Gastrocnemius medialis (tissue), 4 donors: ENCODE measurements at places on chromosomes 3 and 15.

GRCh38 chr3:94004301-94004910 lies 24.0 kb downstream of the STX19 start:
- no peak for DNase-seq

- no peak for DNase-seq
These were observed 26.5 kb downstream of the CCNB2 start for GRCh38 chr15:59131456-59131855.

DNA sequence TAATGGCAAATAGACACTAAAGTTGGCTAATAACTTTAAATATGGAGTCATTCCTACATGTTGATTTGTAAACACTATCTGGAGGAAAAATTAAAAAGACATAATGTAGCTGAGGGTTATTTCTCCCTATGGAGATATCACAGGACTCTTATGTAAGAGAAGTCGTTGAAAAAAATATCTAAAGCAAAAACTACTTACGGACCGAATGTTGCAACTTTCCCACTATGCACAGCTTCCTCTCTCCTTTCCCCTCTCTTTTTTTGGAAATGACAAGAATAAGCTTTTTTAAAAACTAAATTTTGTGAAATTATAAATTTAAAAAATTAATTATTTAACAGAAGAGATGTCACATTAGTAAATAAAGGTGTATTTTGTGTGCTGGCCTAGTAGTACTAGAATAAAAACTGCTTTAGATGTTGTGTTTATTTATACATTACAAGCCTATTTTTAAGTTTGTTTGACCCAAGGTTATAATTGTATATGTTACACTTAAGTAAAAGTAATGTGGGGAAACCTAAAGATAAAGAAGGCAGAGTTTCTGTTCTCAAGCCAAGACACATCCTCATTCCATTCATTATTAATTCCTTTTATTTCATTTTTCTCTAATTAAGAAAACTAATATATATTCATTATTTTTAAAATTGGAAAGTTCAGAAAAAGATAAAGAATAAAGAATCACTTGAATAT lies 20.7 kb upstream of the PPARG start:
- no peak for DNase-seq

DNA sequence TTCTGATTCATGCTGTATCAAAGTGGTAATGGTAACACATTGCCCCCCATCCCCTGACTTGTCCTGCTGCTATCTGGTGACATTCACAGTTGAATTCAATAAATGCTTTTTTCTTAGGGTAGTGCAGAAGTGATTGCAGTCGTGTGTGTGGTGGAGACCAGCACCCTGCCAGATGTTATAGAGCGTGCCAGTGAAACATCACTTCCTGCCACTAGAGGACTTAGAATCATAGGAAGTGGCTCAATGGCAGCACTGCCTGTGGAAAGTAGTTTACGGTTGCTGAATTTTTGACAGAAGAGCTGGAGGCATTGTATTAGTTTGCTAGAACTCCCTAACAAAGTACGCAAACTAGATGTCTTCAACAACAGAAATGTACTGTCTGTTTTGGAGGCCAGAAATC lies 37.4 kb upstream of the P2RY12 start:
- no peak for DNase-seq

DNA sequence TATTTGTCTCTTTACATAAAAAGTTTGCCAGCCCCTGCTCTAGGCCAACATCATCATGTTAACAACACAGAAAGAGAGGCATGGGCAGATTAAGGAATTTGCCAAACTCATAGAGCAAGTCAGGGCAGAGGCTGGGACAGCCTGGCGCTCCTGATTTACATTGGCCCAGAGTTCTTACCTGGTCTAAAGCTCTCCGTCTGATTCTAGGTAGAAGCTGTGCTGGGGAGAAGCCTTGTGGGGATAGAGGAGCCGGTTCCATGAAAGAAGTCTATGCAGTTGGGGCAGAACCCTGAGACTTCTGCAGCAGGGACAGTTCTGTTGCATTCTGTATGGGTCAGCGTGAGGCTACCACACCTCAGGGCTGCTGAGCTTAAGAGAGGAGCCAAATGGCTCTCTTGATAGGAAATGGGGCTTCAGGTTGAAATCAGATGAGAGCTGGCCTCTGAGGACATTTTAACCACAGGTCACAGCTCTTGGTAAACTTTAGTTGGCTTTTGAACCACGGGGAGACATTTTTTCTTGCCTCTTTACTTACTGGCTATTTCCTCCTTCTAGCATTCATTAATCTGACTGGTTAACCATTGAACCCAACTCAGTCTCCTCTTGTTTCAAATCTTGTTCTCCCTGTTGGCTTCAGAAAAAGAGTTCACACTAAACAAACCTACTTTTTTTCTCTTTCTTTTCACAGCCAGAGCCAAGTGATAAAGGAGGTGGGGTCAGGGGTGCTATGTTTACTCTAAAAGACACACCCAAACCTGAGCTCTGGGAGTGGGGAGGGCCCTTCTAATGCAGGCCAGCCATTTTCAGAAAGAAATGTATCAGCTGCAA lies 250.7 kb downstream of the OPA1 start:
- DNase-seq, result no peak

- no peak for DNase-seq
These were observed 145.0 kb downstream of the STAC start for GRCh38 chr3:36525115-36525801.

DNA sequence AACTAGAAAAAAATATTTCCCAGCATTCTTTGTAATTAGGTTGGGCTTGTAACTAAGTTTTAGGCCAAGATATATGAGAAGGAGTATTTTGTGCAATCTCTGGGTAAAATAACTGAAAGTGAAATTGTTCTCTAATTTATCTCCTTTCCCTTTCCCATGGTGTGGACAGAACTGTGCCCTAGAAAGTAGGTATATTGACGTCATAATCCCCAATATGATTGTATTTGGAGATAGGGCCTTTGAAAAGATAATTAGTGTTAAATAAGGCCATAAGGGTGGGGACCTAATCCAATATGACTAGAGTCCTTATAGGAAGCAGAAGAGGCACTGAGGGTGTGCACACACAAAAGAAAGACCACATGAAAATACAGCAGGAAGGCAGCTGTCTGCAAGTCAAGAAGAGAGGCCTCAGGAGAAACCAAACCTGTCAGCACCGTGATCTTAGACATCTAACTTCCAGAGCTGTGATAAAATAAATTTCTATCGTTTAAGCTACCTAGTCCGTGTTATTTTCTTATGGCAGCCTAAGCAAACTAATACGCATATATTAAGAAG lies 106.6 kb downstream of the KCNH8 start:
- no peak for DNase-seq

- DNase-seq, result no peak
These were observed 40.6 kb downstream of the LYZL4 start for GRCh38 chr3:42369832-42370231.

GRCh38 chr3:38458796-38459498 lies 5.3 kb downstream of the ACVR2B start:
- peak; percentile 51 for DNase-seq

DNA sequence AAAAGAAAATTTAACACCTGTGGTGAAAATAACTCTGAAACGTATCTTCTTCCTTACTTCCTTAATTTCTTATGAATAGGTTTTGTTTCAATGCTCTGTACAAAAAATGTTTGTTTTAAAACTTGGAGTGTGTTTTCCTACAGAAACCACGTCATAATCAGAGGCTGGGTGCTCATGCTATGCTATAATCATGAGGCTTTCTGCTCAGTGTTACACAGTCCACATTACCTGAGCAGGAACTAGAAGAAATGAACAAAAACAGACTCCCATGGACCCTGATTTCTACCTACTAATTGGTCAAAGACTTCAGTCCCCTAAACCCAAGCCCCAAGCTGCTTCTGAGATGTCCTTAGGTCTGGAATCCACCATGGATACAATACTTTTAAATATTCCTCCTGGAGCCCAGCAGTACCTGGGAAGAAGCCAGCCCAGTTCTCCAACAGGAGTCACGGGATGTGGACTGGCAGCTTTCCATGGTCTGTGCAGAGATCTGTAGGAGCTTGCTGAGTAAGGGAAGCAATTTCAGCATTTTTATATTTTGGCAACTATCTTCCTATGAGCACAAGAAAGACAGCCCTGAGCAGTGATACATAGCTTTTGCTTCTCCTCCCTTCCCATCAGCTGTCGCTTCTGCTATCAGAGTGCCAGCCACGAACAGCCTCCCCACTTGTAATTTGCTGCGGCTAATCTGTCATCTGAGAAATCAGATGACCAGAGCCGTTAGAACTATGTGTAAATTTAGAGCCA lies 65.6 kb downstream of the WDR72 start:
- no peak for DNase-seq

GRCh38 chr3:129316248-129317013 lies 37.8 kb downstream of the HMCES start:
- peak; percentile 83 for DNase-seq

- no peak for DNase-seq
These were observed 156.0 kb downstream of the CACNA1D start for GRCh38 chr3:53650424-53650823.

- DNase-seq, result no peak
These were observed 5.6 kb downstream of the PDCD6IP start for GRCh38 chr3:33803894-33804526.

GRCh38 chr3:63477494-63478129 lies 174.9 kb upstream of the SNTN start:
- DNase-seq, result no peak

GRCh38 chr3:58521336-58521670 lies 15.7 kb downstream of the ACOX2 start:
- DNase-seq, result no peak

GRCh38 chr3:66997560-66998112 lies 471 bp upstream of the KBTBD8 start:
- peak; percentile 27 for DNase-seq

DNA sequence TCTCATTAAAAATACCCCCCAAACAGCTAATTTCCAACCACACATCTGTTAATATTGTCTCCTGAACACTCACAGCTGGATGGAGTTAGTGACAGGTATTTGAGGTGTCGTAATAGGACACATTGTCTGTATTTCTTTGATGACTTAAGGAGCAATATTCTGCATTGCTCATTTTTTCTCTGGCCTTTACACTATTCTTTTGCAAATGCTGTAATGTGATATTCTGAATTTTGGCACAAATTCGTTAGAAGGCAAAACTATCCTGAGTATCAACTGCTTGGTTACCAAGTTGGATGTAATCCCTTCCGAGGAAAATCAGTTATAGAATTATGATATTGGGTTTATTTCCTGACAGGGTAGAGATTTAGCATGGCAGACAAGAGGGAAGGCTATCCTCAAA lies 1030.2 kb downstream of the MCTP2 start:
- DNase-seq, result no peak

DNA sequence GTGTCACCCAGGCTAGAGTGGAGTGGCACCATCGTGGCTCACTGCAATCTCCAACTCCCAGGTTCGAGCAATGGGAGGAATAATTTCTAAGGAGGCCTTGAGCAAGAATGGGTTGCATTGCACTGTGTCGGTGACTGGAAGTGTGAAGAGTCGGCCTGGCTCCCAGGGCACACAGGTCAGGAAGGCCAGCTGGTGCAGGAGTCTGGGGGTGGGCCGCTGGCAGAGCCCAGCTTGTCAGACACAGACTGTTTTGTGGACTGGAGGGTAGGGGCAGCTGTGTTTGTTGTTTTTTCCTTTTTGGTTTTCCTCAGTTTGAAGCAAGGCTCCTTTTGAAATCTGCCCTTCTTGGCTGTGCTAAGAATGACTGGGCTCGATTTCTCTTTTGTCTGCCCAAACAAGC lies 66.2 kb downstream of the ITGA11 start:
- no peak for DNase-seq

GRCh38 chr3:178451799-178452198 lies 84.4 kb upstream of the KCNMB2 start:
- no peak for DNase-seq

DNA sequence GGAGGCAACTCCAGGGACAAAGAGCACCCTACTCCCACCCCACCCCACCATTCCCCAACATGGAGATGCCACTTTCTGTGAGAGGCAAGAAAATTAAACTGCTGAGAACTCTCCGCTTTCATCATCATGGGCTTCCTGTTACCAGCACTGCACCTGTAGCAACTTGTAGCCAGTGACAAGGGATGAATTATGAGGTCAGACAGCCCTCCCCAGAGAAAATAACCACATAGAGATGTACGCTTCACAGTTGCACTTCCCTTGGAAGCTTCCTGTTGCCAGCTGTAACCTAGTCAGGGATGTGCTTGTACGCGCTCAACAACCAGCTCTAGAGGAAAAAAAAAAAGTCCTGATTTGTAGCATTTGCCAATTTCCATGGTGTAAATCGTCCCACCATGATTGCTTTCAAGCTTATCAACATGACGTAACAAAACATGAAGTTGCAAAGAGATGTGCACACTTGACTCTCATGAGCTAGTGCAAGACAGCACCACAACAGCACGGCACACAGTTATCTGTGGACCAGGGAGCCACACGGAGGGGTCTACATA lies 145.4 kb downstream of the RAB11A start:
- no peak for DNase-seq

GRCh38 chr3:61945657-61946056 lies 384.3 kb downstream of the PTPRG start:
- no peak for DNase-seq

DNA sequence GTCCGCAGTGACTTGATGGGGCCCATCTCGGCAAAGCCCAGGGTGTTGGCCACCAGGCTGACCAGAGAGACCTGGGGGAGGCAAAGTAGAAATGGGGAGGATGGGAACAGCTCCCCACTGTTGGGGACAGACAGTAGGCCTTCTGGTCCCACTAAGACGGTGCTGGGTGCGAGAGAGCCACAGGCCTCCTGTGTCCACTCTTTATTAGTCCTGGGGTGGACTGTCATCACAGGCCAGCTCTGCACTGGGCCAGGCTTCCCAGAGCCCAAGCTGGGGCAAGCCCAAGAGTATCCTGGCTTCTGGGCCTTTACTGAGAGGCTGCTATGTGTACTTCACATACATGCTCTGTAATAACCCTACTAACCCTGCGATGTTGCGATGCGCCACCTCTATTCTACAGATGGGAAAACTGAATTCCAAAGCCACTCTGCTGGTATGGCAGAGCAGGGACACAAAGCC lies 66.4 kb downstream of the EXOG start:
- peak; percentile 1 for DNase-seq

DNA sequence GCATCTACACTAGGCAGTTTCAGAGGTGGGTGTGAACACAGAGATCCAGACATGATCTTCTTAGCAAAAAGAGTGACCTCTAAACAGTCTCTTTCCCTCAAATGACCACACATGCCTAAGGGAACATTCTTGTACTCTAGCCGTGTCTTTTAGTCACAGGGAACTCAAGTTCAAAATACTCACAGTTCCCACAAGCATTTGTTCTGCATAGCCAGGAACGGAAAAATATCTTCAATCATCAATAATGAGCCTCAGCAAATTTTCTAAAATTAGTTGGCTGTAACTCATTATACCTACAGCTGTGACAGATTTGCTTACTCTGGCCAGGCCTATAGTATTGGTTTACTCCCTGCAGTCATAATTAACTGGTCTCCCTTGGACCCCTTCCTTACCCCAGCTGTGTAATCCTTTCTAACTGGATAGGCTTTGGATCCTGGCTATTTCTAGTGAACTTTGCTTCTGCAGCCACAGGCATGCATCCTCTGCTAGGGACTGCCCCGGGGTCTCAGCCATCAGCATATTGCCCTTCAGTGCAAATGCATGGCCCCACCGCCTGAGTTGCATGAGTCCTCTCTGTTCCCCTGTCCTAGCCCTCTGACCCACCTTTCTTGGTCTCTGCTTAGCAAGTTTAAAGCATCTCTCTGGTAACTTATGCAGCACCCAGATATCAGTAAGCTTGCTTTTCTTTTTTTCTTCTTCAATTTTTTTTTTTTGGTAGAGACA lies 56.0 kb upstream of the HACD2 start:
- DNase-seq, result no peak
